Peyer's patch (tissue), 4 donors: ENCODE measurements at places on chromosomes 11 and 22. TPM values are rescaled to one million over a fixed set of nuclear protein-coding genes. Genes with fewer than 3 reads are reported as not detected.

- DNase-seq: peak; percentile 83
Measured at GRCh38 chr11:45180848-45181192, 34.4 kb downstream of the PRDM11 start.

DNA sequence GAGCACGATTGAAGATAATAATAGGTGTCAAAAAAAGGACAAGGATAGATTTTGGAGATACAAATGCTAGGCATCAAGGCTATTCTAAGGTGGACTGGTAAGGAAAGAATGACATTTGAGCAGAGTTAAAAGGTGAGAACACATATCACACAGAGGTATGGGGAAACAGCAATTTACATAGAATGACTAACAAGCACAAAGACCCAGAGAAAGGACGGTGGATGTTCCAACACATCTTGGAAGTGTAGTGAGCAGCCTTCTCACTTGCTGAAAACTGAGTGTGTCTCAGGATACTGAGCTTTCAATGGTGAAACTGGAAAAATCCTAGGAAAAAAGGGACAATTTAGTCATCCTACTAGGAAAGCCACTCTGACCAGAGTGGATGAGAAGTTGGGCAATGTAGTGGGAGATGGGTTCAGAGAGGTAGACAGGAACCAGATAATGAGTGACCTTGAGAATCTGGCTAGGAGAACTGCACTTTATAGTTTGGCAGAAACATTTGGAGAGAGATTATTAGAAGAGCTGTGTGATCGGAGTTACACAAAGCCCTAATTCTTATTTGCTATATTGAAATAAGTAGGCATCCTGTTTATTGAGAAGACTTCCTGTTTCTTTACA, 706.0 kb downstream of the KCNA4 start:
- no peak for DNase-seq

DNA sequence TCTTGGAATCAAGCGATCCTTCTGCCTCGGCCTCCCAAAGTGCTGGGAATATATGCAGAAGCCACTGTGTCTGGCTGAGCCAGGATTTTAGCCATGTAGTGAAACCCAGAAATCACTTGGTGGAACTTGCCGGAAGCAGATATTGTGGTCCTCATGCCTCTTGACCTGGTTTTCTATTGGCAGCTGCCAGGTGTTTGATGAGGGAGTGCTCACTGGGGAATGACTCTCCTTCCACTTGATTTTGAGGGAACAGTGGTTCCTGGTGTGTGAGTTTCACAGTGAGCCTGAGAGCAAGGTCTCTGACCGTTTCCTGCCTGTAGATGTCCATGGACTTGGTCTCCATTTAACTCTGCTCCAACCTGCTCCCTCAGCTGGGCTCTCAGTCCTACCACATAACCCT, 34.7 kb upstream of the ELF5 start:
- DNase-seq: no peak

FBXO3 gene
- 25.6 TPM for total RNA-seq

DNA sequence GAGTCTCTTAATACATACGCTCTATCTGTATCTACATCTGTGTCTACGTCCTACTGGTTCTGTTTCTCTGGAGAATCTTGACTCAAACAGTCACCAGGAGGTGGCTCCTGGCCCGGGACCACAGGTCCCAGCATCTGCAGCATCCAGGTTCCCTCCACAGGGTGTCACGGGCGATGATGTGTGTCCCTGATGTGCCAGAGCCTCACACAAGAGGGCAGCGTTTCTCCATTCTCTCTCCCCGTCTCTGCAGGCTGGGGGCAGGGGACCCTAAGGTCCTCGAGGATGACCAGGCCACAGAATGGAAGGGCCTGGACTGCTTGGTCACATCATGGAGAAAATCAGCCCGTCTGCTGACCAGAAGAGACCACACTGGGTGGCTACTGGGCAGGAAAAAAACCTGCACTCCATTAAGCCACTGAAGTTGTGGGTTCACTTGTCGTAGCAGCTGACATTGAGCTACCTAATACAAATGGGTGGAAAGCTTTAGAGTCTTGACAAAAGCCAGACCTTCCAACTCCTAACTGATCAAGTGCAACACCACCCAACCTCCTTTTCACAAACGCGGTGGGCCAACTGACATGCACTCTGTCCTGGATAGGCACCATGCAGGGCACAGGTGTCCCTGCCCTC, 392.5 kb downstream of the CTTN start:
- no peak for DNase-seq

DNA sequence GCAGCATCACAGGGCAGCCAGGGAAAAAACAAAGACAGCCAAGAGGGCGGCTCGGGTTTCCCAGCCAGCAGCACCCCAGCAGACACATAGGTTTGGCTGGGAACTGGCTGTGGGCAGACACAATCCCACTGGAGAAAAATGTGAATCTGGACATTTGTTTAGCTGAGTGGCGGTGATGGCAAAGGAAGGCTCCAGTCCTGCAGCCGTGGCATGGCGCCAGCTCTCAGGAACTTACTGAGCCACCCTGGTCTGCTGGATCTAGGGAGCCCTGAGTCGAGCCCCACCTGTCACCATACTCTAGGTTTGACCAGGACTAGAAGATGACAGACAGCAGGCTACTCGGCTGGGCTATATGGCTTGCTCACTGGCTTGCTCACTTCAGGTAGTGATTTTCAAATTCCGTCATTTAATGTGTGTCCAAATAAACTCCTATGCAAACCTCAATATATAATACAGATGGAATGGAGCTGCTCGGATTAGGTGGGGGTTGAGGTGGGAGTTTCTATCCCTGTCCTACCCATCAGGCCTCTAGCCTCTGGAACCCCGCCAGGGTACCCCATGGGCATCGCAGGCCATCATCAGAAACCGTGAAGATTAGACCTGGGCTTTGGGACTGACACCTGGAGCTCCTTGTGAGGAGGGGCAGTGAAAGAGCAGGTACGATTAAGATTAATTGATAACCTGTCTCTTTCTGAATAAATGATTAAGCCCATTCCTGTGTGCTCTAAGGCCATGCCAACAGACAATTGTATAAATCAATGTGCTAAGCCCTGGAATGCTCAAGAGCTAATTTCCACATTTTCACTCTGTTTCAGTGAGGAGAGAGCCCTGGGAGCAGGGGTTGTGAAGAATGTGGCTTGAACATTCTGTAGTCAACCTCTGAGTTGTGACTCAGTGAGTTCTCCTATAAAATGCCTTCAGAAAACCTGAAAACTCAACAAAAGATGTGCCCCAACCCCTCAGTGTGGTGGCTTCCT, 42.5 kb downstream of the GALNT18 start:
- no peak for DNase-seq

DNA sequence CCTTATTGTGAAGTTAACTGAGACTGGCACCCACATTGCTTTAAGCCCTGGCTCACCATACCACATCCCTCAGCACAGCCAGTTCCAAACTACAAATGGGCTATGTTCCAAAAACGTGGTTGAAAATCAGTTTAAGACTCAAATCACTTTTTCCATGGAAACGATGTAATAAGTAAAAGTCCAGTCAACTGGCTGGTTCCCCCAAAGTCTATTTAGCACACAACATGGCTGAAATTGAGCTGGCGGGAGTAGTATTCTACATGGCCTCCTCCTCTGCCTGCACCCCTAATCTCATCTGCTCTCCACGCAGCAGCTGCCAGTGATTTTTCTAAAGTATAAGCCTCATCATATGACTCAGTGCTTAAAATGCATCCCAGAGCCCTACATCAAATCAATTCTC, 40.9 kb upstream of the BIRC3 start:
- no peak for DNase-seq

DNA sequence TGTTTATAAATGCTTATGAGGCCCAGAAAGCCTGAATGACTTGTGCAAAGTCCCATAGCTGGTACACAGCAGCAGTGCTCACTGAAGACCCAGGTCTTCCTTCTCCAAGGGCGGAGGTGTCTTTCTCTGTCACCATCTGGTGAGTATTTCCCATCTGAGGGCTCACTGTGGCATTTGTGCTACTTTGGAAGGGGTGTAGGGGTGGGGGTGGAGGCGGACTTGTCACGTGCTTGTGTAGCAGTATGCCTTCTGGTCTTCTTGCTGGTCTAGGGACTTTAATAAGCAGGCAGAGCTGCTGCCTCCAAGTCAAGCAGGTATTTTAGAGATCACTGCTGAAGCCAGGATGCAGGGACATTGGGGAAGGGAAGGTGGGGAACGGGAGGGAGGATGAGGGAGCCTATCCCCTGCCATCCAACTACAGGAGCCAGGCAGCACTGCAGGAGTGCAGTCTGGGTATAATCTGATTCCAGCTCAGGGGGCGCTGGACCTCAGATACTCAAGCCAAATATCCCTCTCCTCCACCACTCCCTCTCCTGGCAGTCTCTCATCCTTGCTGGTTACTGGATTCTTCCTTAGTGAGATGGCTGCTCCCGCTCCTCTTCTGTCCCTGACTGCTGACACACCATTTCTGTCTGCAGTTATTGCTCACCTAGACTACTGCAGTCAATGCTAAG, 3.4 kb downstream of the ABCC8 start:
- DNase-seq: no peak

DNA sequence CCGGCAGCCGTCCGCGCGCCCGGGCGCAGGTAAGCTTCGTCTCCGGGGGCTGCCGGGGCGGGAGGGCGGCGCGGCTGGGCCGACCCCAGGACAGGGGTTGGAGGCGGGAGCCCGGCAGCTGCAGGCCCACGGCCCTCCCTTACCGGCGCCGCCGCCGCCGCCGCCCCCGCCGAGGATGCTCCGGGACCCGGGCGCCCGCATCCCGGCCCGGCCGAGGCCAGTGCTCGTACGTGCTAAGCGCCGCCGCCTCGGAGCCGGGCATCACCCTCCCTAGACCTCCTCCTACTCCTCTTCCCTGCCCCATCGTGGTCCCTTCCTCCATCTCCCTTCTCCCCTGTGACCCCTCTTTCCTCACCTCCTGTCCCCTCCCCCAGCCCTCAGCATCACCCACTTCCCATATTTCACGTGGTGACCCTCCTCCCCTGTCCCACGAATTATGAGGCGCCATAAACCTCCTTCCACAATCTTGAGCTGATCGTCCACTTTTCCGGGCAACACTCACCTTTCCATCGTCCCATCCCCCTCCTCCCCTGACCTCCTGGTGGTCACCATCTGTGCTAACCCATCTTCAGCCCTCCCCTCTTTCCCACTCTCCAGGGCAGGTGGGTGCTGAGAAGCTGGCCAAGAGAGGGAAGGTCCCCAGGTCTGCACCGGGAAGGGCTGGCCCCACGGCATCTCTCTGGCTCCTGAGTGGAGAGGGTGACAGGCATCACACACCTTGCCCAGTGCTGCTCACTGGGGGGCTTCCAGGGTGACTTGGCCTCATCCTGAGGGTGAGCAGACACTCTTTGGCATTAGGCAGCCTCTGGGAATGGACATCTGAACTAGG, 612 bp downstream of the ASPHD2 start:
- DNase-seq: no peak

PRRG4 gene
- total RNA-seq: 9.2 TPM

DNA sequence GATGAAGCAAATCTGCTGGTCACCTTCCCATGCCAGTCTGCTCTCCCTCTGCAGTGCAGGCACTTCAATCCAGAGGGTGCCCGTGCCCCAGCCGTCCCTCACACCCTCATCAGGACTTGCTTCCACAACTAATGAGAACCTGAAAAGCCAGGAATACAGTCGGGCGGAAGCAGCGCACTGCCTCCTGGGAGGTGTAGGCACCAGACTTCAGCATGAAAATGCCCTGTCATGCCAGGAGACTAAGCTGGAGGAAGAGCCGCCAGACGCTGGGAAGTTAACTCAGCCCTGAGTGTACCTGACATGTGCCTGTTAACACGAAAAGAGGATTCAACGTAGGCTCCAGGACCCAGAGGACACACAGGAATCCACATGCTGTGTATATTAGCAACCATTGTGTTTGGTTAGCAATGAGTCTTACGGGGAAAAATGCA, 40.1 kb upstream of the FLI1 start:
- DNase-seq: peak; percentile 57

- DNase-seq: no peak
Measured at GRCh38 chr11:13256216-13256615, 21.4 kb upstream of the BMAL1 start.

KCNQ1 gene
- total RNA-seq: 66.4 TPM

TRIM51 gene
- total RNA-seq: not detected

CSF2RB gene
- 0.88 TPM for total RNA-seq

RTN4R gene
- total RNA-seq: 9.1 TPM
